H4 (cell line): ENCODE measurements at places on chromosomes 2 and 18. TPM values are rescaled to one million over a fixed set of nuclear protein-coding genes. Genes with fewer than 3 reads are reported as not detected.
A peak's percentile ranks its signal among the peaks of the same experiment; 100 is the strongest.

Gene BARD1
- 11.9 and 13.2 TPM in 2 replicates for total RNA-seq

GRCh38 chr2:218125626-218126080 lies at the start of gene CXCR2:
Gene CXCR2 (plus strand): TSS chr2:218126028. CDS start chr2:218134802, 8,774 bp downstream.
- DNase-seq: no peak

GRCh38 chr18:4319738-4320677 lies 135.1 kb downstream of the DLGAP1 start:
- DNase-seq: no peak

DNA sequence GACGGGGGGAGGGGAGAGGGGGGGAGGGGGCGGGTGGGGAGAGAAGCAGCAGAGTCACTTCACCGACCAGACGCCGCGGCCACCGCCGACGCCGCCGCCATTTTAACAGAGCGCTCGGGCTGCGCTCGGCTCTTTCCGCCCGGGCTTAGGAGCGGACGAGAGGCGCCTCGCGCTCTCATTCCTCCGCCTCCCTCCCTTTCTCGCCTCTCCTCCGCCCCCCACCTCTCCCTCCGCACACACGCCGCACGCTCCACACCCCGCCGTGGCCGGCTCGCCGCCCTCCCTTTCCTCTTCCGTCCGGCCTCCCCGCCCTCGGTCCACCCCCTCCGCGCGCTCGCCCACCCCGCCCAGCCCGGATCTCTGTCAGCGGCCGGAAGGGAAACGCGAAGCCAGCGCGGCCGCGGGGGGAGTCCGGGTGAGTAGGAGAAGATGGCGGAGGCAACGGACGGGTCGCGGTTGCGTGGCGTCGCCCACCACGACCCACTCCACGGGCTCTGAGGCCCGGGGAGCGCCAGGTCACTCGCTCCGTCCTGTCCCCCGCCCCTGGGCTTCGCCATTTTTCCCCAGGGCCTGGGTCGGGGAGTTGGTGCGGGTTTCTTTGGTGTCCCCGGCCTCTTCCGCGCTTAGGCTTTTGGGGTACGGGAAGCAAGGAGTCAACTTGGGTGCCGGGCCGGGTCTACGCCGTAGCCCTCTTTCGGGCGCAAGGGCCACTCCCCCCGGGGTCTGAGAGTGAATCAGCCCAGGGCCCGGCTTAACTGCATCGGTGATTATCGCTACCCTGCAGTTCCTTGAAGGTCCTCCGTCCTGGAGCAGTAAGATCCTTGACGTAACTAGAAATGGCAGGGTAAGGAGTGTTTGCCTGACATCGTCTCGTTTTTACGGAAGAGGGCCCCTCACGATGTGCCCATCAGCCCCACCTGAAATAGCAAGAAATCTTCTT lies at the start of gene USP34:
Gene USP34, minus strand, starts transcription at position 123 of the 940 bp plus-strand sequence. CDS start 395 bp downstream, outside the sequence.
- DNase-seq: peak; percentile 94

- DNase-seq: no peak
Observed at GRCh38 chr2:27008678-27009077, 24.1 kb upstream of the TMEM214 start.

- peak; percentile 40 for DNase-seq
Observed at GRCh38 chr2:11697103-11697871, 27.3 kb upstream of the NTSR2 start.

Gene HNMT
- total RNA-seq: 44.0 and 86.7 TPM in 2 replicates

Gene COA5
- 28.0 and 29.8 TPM in 2 replicates for total RNA-seq

DNA sequence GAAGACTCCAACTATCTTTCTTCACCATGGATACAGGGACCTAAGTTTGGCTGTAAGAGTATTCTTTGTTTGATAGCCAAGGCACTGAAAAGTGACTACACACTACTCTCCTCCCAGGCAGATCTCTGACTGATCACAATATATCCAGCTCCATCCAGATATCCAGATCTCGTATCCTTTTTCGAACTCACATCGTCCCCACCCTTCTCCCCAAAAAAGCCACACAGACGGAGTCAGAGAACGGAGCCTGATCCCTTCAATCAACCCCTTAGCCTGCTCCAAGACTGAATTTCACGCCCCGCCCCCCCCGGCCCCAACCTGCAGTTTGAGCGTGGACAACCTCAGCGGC lies 533 bp downstream of the DHX57 start:
- DNase-seq: no peak

DNA sequence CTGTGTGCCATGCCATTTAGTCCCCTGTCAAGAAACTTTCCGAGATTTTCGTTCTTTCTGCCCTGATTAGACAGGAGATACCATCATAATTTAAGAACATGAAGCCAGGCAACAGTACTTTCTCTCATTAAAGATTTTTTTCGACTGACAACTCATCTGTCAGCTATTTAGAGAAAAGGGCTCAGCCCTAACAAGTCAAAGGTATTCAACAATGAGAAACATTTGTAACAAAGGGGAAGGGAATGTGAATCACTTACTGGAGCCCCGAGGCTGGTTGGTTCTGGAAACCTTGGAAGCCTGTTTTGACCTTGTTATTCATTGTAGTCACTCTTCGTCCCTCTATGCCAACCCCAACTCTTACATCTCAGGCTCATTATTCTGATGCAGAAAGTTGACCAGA lies 199.4 kb downstream of the SPP2 start:
- DNase-seq: no peak

Gene KCNG2
- total RNA-seq: not detected in 2 replicates

Gene SP140
- total RNA-seq: 0.25 TPM in 1 of 2 replicates, not detected in the other

DNA sequence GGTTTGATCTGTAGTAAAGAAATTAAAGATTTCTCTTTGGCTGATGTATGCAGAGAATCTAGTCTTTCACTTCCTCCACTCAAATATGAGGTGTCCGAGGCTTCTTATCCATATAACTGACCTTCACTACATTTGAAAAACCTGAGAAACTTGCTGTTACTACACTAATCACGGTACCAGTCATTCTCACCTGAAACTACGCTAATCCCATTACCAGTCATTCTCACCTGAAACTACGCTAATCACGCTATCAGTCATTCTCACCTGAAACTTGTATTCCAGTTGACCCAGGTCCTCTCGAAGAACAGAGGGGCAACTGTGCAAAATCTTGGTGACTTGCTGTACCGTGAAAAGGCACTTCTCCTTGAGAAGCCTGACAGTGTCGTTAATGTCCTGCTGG lies 5.1 kb downstream of the MTERF4 start:
- DNase-seq: no peak

Gene ESCO1
- total RNA-seq: 13.0 and 14.2 TPM in 2 replicates

GRCh38 chr2:179262077-179262660 lies 2.5 kb downstream of the SESTD1 start:
- DNase-seq: no peak

Gene ALPG
- not detected in 2 replicates for total RNA-seq

DNA sequence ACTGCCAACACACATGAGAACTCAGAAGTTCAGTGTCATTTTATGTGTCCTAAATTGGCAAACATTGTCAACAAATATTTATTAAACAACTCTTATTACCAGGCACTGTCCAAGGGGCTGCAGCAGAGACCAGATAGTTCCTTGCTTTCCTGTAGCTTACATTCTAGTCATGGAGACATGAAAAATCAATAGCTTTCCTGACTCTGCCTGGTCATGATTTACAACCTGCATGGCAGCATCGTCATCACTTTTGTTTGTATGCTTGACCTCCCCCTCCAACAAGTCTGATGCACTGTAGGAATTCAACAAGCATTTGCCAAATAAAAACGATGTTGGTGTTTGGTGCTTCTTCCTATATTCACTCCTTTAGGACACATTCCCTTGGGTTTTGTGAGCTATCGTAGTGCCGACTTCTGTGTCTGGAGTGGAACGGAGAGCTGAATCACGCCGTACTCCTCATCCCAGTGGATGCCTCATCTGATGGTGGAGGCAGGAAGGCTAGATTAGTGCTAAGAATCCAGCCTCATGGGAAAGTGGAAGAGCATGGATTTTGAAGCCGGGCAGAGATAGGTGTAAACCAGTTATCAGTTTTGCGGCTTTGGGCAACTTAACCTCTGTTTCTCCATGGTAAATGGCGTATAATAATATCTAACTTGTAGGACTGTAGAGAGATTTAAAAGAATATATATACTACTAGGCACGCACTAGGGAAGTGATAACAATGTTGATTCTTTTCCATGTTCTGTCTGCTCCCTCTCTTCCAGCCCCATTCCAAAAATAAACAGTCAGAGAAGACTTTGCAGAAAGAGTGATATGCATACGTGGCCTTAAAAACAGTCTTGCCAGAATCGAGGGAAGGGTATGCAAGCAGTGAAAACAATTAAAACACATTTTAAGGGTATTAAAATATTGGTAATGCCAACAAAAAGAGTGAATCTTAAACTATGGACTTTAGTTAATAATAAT lies 120.5 kb upstream of the ZFP36L2 start:
- no peak for DNase-seq

DNA sequence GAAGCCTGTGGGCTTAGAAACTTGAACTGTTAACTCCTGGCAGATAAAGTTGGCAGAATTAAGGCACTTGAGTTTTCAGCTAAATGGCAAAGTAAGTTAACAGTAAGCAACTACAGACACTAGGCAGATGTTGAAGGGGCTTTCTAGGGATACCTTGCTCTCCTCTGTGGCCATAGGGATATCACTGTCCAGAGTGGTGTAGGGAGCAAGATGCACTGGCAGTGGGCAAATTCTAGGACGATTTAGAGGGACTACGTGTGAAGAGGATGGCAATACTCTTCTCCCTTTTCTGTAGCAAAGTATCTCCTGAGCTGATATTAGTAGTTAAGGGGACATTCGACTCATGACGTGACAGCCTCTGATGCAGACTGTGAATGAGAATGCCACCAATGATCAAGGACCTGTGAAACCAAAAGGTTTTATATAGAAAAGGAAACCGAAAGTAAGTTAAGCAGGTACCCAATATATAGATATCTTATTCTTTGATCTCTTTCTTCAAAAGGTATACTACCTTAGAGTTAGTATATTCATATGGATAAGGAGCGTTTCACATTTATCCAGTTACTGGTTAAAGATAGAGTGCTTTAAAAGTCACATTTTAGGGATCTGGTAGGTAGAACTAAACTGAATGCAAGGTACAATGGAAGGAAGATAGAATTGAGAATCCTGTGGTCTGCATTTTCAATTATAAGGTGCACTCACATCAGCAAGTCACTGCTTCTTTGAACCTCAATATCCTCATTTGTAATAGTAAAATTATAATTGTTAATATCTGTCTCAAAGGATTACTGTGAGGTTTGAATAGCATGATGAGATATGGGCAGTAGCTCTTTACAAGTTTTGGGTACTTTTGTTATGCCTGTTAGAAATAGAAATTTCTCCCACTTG lies 106.4 kb downstream of the KCNH7 start:
- peak; percentile 18 for DNase-seq

- DNase-seq: peak; percentile 94
Observed at GRCh38 chr2:138948070-138948539, 167.9 kb upstream of the NXPH2 start.
